COLO829 (cell line): ENCODE measurements at places on chromosomes 11 and 22.

- no peak for DNase-seq
Measured at GRCh38 chr11:36037031-36037430, 93.2 kb downstream of the LDLRAD3 start.

GRCh38 chr11:19790831-19791552 lies 78.4 kb downstream of the NAV2 start:
- no peak for DNase-seq

- no peak for DNase-seq
Measured at GRCh38 chr11:105705786-105706530, 96.1 kb downstream of the GRIA4 start.

DNA sequence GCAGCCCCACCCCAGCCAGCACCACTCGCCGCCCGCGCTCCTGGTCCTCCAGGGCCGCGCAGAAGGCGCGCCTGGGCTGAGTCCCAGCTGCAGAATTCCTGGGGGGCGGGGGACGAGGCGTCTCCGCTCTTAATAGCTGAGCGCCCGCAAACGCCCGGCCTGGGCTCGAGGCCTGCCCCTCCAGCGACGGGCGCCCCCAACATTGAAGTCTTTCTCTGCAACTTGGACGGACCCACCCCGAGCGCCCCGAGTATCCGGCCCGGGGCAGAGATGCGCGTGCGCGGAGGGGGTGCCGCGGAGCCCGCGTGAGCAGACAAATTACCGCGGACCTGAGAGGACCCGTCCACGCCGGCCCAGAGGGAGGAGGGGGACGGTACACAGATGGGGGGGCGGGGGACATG lies 6.7 kb upstream of the SYT7 start:
- no peak for DNase-seq

- DNase-seq: no peak
Measured at GRCh38 chr11:61957021-61957770, 7.0 kb downstream of the BEST1 start.

- no peak for DNase-seq
Measured at GRCh38 chr22:24433001-24433827, 5.8 kb downstream of the ADORA2A start.
